NCI-H82 (cell line): ENCODE measurements at places on chromosomes 11 and 22.

DNA sequence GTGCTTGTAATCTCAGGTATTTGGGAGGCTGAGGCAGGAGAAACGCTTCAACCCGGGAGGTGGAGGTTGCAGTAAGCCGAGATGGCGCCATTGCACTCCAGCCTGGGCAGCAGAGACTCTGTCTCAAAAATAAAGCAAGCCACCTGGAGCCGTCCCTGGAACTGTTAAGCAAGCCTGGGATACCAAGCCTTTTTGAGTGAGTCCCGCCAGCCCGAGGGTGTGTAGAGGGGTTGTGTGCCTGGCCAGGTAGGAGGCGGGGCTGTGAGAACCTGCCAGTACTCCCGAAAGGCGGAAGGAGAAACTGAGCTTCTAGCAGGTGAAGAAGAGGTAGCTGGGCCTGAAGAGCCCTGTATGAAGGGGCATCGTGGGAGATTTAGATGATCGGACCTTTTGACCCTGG lies 52.4 kb downstream of the TRIOBP start:
- no peak for DNase-seq

DNA sequence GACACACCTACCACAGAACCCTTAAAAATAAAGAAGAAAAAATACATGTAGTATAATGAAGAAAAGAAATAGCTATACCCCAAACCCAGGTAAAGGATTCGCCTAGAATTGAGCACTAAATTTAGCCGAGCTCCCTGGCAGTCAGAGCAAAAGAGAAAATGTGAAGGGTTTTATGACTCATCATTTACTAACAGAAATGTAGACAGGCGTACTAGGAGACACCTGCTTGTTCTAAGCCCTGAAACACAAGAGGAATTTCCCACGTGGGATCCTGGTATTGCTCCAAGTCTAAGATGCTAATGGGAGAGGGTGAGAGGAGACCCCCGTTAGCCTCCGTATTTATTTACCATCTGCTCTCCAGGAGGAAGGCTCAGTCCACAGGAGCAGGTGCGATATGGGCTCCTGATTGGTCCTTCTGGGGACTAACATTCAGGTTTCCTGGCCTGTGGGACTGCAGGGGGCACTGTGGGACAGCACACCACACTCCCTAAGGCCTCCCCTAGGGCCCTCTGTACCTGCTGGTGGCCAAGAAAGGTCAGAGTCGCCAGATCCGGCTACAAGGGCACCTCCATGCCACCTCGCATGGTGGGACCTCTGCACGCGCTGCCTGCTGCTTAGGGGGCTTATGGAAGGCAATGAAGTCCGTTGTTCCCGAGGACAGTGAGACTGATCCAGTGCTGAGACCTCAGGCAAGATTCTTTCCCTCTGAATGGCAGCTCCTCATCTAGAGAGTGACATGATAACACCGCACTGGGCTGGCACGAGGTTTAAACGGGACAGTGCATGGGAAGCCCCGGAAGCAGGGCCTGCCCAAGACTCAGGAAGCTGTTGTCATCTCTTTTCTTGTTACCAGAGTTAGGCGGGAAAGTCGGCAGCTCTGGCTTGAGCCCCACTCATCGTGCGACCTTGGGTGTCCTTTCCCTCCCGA lies 25.8 kb downstream of the KCNC1 start:
- DNase-seq: peak; percentile 69

DNA sequence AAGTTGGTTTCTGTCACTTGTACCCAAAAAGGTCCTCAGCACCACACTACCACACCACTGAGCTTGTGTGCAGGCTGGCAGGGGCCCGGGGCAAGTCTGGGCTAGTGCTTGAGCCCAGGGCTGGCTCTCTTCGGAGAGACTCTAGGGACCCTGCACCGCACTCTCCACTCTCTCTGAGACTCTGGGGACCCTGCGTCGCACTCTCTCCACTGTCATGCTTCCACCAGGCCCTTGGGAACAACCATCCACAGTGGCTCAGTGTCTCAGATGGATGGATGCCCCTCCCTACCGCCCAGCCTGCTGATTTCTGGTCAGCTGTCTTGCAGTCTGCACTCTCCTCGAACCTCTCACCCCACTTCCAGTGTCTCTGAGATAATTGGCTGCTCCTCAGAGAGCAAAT lies 2.0 kb upstream of the SBF1 start:
- no peak for DNase-seq

DNA sequence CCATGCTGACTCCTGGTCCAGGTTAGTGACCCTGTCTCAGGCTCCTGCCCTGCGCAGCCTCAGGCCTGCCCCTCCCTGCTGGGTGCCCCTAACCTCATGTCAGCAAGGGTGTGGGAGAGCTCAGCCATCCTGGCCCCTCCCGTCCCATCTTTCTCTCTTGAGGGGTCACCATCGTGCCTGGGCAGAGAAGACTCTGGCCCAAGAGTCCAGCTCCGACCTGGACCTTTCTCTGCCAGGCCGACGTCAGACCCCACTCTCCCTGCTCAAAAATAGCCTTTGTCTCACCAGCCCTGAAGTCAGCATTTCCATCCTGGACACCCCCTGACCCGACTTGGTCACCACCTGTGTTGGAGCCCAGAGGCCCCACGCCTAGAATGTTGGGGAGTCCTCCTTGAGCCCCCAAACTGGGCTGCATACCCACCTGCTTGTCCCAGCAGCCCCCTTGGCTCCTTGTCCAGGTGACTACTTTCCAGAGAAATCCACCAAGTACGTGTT lies 4.9 kb downstream of the SCGB1C1 start:
- no peak for DNase-seq

- DNase-seq: no peak
These were observed 221.4 kb downstream of the BLID start for GRCh38 chr11:121894581-121894980.

DNA sequence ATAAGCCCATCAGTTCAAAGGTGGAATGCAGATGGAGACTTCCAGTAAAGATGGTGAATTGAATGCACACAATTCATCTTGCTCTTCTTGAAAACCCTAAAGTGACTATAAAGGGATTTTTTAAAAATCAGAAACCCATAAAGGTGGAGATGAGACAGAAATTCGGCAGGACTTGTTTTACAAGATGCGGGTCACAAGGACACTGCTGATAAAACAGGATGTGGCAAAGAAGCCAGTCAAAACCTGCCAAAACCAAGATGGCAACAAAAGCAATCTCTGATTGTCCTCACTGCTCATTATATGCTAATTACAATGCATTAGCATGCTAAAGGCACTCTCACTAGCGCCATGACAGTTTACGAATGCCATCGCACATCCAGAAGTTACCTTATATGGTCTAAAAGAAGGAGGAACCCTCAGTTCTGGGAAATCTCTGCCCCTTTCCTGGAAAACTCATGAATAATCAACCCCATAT lies 137.1 kb downstream of the NECTIN1 start:
- no peak for DNase-seq

DNA sequence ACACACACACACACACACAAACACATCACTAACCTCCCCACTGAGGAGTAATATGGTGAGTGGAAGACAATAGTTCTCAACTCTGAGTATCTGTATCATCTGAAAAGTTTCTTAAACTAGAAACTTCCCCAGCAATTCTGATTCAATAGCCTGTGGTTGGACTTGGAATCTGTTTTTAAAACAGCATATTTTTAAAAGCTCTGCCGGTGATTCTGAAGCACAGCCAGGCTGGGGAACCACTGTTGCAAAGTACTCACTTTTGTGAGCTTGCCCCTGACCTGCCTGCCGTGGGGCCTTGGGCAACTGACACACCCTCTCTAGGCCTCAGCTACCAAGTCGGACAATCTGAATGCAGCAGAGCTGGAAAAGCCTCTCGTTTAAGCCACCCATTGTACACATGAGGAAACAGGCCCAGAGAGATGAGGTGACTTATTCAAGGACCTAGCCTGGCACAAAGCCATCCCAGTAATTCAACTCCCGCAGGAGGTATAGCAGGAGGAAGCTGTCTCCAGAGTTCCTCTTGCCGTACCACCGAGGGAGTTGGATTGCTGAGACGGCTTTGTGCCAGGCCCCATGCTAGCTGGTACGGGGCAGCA lies 8.9 kb downstream of the SLC15A3 start:
- DNase-seq: no peak

- DNase-seq: peak; percentile 68
These were observed 76.2 kb downstream of the GALNT18 start for GRCh38 chr11:11545285-11546275.

GRCh38 chr11:129143335-129143734 lies 48.8 kb downstream of the ARHGAP32 start:
- DNase-seq: no peak

GRCh38 chr11:97332271-97332670 lies 942.5 kb downstream of the JRKL start:
- DNase-seq: peak; percentile 95

DNA sequence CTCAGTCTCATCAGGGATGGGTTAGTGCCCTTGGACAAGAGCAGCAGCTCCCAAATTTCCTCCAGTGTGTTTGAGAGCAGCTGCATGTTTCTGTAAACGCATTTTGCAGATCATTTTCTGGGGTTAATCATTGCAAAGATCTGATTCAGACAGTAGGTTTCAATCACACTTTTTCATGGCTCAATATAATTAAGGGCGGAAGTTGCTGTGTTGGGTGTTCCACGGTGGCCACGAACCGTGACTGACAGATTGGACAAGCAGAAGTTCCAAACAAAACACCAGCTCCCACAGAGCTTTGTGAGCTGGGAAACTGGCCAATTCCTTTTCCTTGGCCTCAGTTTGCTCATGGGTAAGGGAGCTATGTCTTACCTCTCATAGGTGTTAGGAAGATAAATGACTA lies 8.4 kb upstream of the RASSF10 start:
- DNase-seq: no peak

DNA sequence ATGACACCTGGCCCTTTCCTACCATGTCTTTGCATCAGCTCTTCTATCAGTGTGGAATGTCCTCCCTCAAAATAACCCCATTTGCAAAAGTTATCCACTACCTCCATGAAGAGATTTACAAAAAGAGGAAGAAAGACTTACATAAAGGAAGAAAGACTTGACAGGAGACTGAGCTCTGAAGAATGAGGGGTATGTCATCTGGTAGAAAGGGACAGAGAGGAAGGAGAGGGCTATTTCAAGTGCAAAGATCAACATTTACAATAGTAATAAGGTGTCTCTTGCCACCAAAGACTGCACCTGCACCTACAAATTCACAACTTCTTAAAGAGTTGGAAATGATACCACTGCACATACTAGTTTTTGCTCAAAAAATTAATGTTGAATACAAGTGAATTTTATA lies 18.2 kb downstream of the PAK1 start:
- no peak for DNase-seq

DNA sequence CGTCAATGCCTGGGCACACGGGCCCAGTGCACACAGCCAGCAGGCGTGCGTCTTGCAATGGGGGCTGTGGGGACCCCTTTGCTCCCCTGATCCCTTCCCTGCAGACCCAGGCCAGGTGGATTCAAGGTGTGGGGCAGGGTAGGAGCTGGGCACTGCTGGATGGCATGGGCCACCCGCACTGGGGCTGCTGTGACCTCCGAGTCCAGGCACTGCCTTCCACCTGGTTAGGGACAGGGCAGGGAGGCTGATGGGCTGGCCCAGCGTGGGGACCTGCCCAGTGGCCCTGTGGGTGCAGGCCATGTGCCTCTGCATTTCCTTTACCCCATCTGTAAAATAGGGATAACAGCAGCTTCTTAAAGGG lies 22.9 kb downstream of the KCNQ1 start:
- no peak for DNase-seq

GRCh38 chr11:68050371-68050841 lies 11.6 kb downstream of the TCIRG1 start:
- no peak for DNase-seq

- peak; percentile 11 for DNase-seq
These were observed 16.0 kb downstream of the TBX1 start for GRCh38 chr22:19776433-19777031.

DNA sequence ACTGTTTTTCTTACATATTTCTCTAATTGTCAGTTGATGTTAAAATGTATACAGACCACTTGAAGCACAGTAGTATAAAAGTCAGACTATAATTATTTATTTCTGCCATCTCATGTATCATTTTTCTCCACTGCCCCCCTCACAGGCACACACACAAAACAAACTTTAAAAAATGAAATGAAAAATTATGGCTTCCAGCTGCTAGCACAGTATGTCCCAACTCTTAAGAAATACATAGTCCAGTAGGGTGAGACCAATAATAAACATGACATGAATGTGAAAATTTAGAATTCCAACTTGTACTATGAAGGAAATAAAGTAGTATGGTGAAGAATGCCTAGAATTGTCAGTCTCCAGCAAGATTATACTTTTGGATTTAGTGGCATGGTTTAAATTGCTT lies 1247.9 kb downstream of the JRKL start:
- no peak for DNase-seq

GRCh38 chr11:2531277-2531986 lies 86.6 kb downstream of the KCNQ1 start:
- DNase-seq: peak; percentile 55

DNA sequence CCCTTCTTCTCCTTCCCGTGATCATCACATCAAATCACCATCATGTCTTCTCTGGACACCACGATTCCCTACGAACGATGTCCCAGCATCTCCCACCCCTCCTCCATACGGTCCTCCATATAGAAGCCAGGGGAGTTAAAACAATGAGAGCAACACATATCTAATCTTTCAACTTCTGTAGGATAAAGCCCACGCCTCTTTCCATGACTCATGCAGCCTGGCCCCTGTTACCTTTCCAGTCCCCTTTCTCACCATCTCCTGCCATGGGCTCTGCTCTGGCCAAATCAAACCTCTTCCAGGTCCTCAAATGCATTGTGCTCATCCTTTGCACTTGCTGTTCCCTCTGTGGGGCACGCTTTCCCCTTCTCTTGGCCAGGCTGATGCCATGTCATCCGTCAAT lies 23.6 kb downstream of the RPS6KA4 start:
- DNase-seq: no peak

GRCh38 chr11:133015457-133015856 lies 516.8 kb downstream of the OPCML start:
- DNase-seq: peak; percentile 7

DNA sequence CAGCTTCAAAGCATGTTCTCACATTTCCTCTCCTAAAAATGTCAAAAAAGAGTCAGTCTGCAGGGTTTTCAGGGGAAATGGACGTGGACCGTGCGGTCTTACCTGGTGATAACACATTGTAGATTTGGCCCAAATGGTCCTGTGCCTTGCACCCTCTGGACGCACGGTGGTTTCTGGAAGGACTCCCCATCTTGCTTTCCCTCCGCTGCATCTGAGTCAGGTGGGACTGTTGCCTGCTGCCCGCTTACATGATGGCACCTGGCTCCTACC lies 1290.1 kb downstream of the TBC1D22A start:
- DNase-seq: no peak

- peak; percentile 58 for DNase-seq
These were observed 149.8 kb downstream of the CCDC34 start for GRCh38 chr11:27213232-27213660.

DNA sequence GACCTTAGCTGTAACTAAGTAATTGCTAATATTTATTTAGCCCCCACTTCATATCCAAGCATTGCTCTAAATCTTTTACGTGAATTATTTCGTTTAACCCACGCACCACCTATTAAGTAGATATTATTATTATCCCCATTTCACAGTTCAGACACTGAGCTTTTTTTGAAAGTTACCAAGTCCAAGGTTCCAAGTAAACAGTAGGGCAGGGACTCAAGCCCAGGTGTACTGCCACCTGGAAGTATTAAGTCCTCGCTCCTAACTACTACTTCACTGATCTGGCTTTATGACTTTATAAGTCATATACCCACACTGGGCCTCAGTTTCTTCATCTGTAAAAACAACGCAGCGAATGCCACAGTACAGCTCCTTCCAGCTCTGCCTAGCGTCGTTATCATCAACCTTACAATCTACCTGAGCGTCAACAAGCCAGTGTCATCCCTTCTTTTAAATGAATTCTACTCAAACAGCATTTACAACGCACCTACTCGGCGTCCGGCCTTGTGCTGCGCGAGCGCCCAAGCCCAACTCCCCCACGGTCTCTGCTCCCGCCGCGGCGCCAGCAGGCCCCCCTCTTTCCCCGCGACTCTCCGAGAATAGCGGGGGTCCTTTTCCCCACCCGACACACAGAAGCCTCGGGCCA lies 624 bp downstream of the TMEM41B start:
- peak; percentile 38 for DNase-seq
